ENCODE measurements at places on chromosomes 1 and 21.
A peak's percentile ranks its signal among the peaks of the same experiment; 100 is the strongest.

- no peak for DNase-seq
Measured at GRCh38 chr1:28885472-28885877, 28.9 kb upstream of the EPB41 start.

DNA sequence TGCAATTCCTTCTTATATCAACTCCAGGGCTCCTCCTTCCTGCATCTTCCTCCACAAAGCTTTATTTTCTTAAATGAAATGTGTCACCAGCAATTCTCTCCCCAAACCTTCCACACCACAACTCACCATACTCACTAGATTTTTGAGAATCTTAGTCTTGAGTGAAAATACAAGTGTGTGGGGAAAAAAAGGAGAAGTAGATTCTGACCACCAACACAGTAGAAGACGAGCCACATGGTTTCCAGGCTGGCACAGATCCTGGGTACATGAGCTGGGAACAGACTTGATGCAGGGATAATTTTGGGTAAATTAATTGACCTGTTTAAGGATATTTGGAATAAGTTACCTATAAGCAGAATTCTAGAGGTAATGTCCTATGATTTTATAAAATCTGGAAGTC lies 72.8 kb upstream of the KCNJ15 start:
- no peak for DNase-seq

- DNase-seq: no peak
Measured at GRCh38 chr1:54615531-54616279, 7.6 kb downstream of the FAM151A start.

DNA sequence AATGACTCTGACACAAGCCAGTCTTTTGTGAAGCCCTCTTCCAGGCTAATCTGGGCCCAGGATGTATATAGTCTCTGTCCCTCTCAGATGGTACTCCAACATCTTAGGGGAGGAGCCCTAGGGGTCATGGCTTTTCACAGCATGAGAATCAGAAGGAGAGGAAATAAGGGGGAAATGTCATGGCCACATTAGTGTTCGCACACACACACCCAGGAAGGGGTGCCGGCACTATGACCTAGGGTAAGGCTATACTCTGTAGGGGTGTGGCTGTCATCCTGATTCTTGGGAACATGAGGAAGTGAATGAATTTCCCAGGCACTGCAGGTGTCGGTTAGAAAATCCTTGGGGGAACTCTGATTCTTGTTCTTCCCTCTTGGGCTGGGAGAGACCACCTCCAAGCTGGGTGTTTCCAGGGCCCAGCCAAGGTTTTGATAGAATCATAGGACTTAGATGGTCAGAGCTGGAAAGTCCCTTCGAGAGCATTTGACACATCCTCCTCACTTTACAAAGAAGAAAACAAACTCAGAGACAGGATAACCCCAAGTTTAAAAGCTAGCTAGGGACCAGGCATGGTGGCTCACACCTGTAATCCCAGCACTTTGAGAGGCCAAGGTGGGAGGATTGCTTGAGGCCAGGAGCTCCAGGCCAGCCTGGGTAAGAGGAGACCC lies 22.0 kb downstream of the GFI1 start:
- no peak for DNase-seq

GRCh38 chr1:15410223-15410883 lies 665 bp downstream of the EFHD2 start:
- no peak for DNase-seq

- no peak for DNase-seq
Measured at GRCh38 chr1:216651826-216652418, 71.3 kb downstream of the ESRRG start.

- DNase-seq: no peak
Measured at GRCh38 chr21:41360072-41360821, 1.6 kb upstream of the MX2 start.

DNA sequence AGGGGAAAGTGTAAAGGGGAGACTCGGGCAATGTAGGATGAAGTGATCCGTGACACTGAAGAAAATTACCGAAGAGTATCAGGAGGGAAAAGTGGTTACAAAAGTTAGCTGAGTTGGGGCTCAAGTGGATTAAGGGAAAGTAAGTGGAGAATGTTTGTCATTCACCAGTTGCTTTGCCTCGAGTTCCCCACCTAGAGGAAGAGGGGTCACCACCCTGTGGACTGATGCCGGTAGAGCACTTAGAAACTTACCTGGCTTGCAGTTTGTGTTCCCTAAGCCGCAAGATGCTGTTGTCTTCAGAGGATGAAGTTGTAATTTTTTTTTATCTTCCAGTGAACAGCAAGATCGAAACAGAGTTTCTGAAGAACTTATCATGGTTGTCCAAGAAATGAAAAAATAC lies 1.0 kb downstream of the PER3 start:
- DNase-seq: no peak

- DNase-seq: no peak
Measured at GRCh38 chr1:53369761-53370160, 41.9 kb upstream of the LRP8 start.

GRCh38 chr1:145425436-145426029 lies at the start of gene NBPF20:
TSS of gene NBPF20 (minus strand) at chr1:145425603. CDS start at chr1:145405272, 20,331 bp downstream.
- DNase-seq: peak; percentile 41

DNA sequence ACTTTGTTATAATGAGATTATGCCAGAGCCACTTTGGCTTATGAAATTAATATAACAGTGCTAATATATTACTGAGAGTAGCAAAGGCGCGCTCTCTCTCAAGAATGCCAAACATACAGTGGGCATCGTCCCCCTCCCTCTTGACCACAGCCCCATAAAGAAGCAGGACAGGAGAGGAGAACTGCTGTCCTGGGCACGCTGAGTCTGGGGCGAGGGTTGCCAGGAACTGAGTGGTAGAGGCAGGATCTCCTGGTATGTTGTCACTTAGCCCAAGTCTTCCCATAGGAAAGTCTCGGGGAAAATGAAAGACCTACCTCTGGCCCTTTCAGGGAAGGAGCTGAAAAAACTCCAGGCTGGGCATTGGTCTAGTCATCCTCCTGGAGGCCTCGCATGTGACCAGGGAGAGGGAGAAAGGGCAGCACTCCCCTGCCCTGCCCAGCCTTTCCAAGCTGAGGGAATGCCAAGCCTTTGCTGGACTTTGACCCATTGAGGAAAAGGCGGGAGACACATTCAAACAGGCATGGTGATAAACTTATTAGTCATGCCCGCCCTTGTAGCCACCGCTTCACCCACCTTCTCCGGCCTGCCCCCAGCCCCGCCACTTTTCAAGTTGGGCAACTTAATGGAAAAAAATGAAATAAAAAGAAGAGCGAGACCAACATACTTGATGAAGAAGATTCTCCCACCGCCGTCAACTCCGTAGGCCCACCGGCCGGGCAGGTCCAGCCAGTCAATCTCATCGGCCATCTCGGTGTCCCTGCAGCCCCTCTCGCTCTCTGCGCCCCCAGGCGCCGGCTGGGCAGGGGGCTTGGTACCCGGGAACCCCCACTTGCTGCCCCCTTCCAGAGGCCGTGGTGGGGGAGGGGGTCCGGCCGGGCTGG lies 17.4 kb upstream of the PLEKHA6 start:
- no peak for DNase-seq

GRCh38 chr1:53549287-53549686 lies 90.1 kb downstream of the DMRTB1 start:
- DNase-seq: no peak

Measured in stimulated activated CD4-positive, alpha-beta T cell treated with anti-CD3 and anti-CD28 coated beads, Interleukin-1b, Interleukin-23, amount 100 ng/mL, for 24 hours (primary cell).